ENCODE measurements at places on chromosomes 5 and 9.
A peak's percentile ranks its signal among the peaks of the same experiment; 100 is the strongest.

GRCh38 chr9:4375424-4376200 is 75.7 kb upstream of the GLIS3 start:
- no peaks in the 10 kb centered on the region for H3K4me1 ChIP-seq
- no peak overlapping the region for H3K27ac ChIP-seq
- no peak for DNase-seq

DNA sequence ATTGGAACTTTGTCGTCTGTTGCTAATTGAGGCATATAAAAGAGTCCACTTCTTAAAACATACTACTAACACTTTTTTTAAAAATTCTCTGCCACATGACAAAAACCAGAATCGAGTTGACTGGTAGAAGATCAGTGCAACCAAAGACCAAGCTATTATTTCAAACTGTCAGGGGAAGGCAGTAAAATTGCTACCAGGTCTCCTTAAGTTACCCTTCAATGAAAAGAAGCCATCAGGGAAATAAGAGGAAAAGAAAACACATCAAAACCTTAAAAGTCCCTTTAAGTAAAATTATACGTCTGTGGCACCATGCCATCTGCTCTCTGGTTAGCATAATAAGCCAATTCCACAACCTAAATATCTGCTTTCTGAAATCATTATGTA is 9.6 kb downstream of the ZNF608 start:
- no peak overlapping the region for H3K4me3 ChIP-seq
- H3K36me3 ChIP-seq, result no peaks in the 10 kb centered on the region
- H3K27ac ChIP-seq, result peak overlapping the region; percentile 21
- DNase-seq, result no peak
- H3K27me3 ChIP-seq, result no peaks in the 10 kb centered on the region
- peaks cover 41% of the 10 kb centered on the region for H3K4me1 ChIP-seq

GRCh38 chr9:37920471-37921167 is 16.7 kb upstream of the SLC25A51 start:
- peaks cover 7% of the 10 kb centered on the region for H3K4me1 ChIP-seq
- H3K36me3 ChIP-seq, result no peaks in the 10 kb centered on the region
- no peak overlapping the region for H3K4me3 ChIP-seq
- no peak for DNase-seq
- H3K27me3 ChIP-seq, result no peaks in the 10 kb centered on the region

DNA sequence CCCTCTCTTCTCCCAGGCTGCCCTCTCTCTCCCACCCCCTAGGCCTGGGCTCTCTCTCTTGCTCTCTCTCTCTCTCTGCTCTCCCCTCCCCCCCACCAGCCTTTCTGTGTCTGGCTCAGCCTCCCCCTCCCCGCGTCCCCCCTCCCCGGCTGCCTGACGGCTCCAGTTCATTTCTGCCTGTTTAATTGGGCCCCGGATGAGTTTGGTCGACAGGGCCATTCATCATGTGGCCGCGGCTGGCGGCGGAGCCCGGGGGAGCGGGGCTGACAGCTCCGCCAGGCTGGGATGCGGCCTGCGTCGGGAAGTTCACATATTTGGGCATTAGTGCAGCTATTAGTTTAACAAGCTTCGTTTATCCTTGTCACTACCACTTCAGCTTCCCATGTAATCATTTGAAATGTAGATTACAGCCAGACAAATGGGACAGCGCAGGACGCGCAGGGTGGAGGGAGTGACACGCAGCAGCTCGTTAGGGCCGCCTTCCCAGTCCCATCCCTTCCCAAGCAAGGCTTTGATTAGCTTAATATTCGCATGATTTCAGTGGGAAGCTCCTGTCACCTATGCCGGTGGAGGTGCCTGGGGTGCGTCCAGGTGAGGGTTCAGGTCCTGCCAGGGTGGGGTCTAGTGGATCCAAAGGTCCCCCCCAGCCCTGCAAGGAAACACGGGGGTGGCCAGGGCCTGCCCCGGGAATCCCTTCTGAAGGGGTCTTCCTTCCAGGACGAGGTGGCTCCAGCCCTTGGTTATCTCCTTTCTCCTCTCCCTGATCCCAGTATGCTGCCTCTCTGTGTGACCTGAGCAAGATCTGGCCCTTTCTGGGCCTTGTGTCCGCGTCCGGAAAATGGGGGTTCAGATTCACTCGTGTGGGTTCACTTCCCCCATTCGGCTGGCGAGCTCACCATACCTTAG is 214.8 kb downstream of the PAX5 start:
- H3K27ac ChIP-seq, result no peak overlapping the region
- no peaks in the 10 kb centered on the region for H3K36me3 ChIP-seq
- H3K4me3 ChIP-seq, result peak overlapping the region; percentile 30
- DNase-seq, result peak; percentile 56
- peaks cover 9% of the 10 kb centered on the region for H3K4me1 ChIP-seq

- no peaks in the 10 kb centered on the region for H3K36me3 ChIP-seq
- no peak overlapping the region for H3K27ac ChIP-seq
- no peaks in the 10 kb centered on the region for H3K4me1 ChIP-seq
- H3K27me3 ChIP-seq, result no peaks in the 10 kb centered on the region
- no peak for DNase-seq
Observed at GRCh38 chr5:140408750-140409241, 7.2 kb downstream of the ANKHD1 start.
